ENCODE measurements at places on chromosomes 3 and 15.

- DNase-seq, result no peak
Observed at GRCh38 chr3:159875116-159875515, 113.5 kb upstream of the IL12A start.

- DNase-seq, result no peak
Observed at GRCh38 chr3:161067335-161067734, 37.8 kb downstream of the B3GALNT1 start.

- no peak for DNase-seq
Observed at GRCh38 chr3:114756506-114757279, 390.4 kb downstream of the ZBTB20 start.

DNA sequence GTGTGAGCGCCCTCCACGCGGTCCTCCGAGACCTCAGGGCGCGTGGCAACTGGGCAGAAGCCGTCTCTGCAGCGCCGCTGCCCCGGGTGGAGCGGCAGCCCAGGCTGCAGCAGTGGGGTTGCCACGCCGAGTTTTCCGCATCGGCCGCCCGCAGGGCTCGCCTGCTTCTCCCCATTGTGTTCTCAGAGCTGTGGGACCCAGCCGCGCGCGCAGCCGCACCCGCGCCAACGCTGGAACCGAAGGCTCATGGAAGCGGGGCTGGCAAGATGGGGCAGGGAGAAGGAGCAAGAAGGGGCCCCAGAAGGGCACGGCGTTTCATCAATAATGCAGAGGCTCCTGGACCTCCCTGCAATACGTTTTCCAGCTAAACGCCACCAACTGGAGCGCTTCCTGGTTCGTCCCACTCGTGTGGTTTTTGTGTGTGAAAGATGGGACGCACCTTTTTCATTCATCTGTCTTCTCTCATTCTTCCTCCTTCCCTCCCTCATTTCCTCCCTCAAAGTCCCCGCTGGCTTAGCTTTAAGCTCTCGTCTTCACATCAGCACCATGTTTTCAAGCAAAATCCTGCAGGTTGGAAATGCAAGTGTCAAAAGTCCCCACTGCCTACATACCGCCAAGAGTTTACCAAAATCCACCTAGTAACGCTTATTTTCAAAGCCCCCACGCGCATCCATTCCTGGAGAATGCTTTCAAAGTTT lies 1.2 kb downstream of the ROBO1 start:
- DNase-seq, result no peak

DNA sequence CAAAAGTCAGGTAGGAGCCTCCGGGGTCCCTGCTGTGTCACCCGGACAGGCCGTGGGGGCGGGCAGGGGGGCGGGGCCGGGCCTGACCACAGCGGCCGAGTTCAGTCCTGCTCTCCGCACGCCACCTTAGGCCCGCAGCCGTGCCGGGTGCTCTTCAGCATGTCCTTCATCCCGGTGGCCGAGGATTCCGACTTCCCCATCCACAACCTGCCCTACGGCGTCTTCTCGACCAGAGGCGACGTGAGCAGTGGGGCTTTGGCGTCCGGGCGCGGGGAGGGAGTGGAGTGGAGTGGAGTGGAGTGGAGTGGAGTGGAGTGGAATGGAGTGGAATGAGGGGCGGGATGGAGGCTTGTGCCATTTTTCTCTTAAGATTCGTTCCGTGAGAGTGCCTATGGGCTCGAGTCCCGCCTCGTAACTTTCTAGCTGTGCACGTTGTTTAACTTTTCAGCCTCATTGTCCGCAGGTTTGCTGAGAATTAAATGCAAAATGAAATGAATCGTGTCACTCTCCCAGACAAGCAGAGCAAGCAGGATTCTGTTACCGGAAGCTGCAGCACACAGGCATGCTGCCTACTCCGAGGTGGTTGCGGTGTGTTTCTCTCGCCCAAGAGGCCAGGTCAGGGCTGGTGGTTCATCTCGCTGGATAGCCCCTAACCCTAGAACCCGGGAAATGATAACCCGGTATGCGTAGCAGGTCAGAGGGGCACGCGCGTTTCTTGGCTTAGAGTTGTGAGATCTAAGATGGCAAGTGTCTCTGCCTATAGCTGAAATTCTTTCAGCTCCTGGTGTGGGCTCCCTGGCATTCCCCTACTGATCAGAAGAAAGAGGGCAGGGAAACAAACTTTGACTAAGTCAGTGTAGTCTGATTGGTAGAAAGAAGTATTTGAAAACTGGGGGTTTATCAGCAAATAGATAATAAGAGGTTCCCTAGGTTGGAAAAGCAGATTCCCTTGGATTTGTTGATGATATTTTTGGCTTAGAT lies at the start of gene FAH:
TSS of gene FAH (plus strand) at position 104 of the 981 bp plus-strand sequence. CDS start at position 160, 56 bp downstream.
- peak; percentile 2 for DNase-seq

DNA sequence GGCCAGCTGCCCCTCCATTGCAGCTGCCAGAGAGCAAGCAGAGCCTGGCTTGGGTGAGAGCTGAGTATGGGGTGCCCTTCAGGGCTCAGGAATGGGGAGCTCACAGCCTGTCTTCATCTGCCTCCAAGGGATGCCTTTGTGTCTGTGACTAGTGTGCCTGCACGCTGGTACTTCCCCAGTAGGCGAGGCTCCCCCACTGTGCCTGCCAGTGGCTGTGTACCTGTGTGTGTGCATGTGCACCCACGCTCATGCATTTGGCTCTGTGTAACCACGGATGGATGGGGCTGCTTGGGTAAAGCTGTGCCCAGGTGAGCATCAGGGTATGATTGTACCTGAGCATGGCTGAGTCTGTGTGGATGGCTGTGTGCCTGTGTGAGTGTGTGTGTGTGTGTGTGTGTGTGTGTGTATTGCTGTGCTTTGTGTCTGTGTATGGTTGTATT lies 2.3 kb upstream of the GRM2 start:
- DNase-seq, result no peak

DNA sequence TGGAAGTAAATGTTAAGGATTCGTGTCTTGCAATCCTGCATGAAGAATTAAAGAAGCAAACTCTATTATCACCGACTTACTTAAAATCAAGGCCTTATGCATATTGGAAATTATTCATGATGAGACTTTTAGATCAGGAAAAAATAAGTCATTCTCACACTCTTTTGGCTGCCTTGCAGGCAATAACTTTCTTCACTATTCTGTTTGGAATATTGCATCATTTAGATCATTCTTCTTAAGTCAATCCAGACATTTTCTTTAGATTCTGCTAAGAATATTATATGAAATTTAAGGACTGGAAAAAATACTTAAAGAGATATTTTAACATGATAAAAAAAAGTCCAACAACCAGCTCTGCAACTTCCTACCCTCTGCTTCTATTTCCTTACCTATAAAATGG lies 245.4 kb downstream of the LRRN1 start:
- DNase-seq, result no peak

- DNase-seq, result no peak
Observed at GRCh38 chr3:179935710-179936109, 101.0 kb downstream of the PEX5L start.

GRCh38 chr15:88727439-88727838 lies 75.8 kb upstream of the ACAN start:
- DNase-seq, result no peak

- DNase-seq, result no peak
Observed at GRCh38 chr15:30943654-30944335, 40.1 kb downstream of the FAN1 start.

GRCh38 chr3:129439226-129439816 lies 427 bp downstream of the MBD4 start:
- DNase-seq, result no peak

DNA sequence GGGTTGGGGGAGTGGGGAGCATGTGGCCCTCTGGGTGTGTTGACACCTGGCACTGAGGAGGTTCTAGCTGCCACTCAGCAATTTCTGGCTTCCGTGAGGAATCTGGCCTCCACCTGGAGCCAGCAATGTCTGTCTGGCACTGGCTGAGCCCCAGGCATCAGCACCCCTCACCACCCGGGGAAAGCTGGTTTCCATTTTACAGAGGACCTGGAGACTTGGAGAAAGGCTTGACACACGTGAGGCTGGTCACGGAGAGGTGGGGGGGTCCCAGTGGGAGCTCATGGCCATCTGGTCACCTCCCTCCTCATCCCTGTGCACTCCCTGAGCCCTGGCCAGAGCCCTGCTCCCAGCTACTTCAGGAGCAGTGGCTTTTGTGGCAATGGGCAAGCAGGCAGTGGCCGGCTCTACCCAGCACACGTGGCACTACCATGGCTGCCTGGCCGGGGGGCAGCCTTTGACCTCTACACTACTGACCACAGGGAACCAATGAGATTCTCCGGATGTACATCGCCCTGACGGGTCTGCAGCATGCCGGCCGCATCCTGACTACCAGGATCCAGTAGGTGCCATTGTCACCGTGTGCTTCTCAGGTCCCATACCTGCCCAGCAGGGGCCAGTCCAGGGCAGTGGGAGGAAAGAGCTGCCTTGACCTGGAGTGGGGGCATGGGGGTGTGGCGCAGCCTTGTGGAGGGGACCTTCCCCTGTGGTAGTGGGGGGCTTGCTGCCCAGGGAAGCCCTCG lies 28.5 kb downstream of the ACAD9 start:
- DNase-seq, result no peak

DNA sequence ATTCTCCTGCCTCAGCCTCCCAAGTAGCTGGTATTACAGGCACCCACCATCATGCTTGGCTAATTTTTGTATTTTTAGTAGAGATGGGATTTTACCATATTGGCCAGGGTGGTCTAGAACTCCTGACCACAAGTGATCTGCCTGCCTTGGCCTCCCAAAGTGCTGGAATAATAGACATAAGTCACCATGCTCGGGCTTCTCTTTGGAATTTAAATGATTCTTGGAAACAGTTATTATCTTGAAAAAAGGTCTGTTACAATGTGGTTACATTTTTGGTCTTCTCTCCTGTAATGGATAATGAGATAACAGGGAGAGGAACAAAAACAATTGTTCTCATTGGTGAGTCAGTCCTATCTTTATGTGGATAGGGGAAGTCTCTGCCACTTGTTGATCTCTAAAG lies 59.8 kb upstream of the AADACL2 start:
- no peak for DNase-seq
